M059J (cell line): ENCODE measurements at places on chromosomes 7 and 10. TPM values are rescaled to one million over a fixed set of nuclear protein-coding genes. Genes with fewer than 3 reads are reported as not detected.

The FAM25G gene
- not detected in 2 replicates for total RNA-seq

The TMEM236 gene
- total RNA-seq = not detected in 2 replicates

The VWC2 gene
- total RNA-seq = under 0.01 TPM in 1 of 2 replicates, not detected in the other

GRCh38 chr7:28106321-28106829 lies 74.2 kb downstream of the JAZF1 start:
- DNase-seq = no peak

GRCh38 chr10:22436526-22436892 lies 91.2 kb downstream of the SPAG6 start:
- no peak for DNase-seq

DNA sequence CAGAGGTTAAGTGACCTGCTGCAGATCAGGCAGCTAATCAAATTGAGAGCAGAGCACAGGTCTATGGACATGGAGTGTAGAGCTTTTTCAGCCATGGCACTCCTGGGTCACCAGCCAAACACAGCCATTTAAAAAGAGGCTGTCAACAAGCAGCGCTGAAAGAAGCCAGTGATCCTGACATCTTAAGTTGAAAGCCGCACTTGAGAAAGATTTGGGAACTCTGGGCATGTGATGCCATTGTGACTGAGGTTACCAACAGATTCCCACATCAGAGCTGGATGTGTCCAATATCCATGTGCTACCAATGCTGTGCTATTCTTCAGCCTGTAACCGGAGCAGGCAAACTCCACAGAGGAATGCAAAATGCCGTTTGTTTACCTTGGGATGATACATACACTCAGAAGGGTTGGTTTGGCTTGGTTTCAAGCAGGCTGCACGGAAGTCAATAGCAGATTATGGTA lies 56.2 kb upstream of the ABLIM1 start:
- peak; percentile 91 for DNase-seq

DNA sequence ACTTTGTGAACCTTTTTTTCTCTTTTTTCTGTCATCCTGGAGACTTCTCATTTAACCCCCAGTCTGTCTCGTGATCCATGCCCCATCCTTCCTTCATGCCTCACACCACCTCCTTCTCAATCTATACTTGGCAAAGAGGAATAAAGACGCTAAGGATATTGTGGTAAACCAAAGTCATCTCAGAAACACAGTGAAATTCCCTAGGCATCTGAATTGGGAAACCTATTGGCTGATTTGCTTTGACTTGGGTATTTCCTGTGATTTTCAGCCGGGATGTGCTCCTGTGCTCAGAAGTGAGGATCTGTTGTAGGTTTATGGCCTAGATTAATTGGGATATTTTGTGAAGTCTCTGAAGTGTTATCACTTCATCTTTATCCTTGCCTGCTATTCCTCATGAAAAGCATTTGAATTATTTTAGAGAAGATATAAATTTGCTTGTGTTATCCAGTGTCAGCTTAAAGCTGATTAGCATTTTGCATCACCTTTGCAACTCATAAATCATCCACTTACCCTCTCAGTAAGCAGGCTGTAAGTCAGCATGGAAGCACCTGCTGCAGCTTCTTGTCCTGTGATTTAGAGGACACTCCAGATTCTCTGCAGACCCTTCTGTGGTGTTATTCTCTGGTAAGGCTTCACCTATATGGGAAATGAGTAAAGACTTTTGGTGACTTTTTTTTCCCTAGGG lies 138.0 kb downstream of the AUTS2 start:
- no peak for DNase-seq
